ENCODE measurements at places on chromosomes 16 and 17.

DNA sequence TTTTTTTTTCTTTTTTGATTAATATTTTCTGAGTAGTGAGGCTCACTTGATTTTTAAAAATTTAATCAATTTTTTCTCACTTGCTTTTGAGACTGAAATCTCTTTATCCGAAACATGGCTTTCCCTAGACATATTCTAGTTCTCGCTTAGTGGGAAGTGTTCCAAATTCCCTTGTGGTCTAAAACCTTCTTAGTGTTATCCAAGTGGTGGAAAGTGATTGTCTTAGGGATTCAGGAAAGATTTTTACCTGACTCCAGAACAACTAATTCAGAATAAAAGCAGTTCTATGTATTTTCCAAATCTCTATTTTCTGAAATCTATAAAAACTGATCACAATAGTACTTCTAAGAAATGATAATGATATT lies 178.8 kb downstream of the MAP2K6 start:
- DNase-seq = no peak

DNA sequence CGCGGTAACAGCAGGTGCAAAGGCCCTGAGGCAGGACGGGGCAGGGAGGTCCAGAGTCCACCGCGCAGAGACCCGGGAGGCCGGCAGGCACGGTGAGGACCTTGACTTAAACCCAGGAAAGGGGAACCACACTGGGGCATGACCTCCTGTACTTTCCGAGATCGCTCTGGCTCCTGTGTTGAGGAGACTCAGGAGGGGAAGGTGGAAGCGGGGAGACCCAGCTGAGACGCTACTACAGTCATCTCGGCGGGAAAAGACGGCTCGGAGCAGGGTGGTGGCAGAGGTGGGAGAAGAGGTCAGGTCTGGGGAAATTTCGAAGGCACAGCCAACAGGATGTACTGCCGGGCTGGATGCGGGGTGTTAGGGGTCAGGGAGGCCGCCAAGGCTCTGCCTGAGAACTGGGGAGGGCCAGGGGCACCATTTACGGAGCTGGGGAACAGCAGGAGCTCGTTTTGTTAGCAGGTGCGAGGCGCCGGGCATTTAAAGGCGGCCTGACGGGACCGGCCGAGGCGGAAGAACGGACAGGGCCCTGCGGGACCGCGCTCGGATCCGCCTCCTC lies 22.3 kb downstream of the NPTX1 start:
- no peak for DNase-seq

DNA sequence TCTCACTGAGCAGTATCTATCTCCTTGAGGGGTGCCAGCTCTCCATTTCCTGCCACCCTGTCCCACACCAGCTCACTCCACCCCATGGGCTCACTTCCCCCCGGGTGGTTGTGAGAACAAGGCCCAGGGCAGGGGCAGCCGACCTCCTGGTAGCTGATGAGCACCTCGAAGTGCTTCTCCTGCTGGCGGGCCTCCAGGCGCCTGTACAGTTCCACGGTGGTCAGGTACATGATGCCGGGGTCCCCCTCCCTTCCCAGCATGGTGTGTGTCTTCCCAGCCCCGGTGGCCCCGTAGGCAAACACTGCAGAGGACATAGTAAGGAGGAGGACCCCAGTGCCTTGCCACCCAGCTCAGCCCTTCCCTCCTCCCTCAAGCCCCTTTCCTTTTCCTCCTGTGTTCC lies 12.5 kb downstream of the KIF18B start:
- no peak for DNase-seq

DNA sequence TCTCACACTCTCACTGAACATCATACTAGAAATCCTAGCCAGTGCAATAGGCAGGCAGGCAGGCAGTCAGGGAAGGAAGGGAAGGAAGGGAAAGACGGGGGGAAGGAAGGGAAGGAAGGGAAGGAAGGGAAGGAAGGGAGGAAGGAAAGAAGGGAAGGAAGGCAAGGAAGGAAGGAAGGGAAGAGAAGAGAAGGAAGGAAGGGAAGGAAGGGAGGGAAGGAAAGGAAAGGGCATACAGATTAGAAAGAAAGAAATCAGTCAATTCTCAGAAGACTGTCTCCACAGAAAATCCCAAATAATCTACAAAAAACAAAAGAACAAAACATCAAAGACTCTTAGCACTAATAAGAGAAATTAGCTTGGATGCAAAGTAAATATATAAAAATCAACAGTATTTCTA lies 93.9 kb downstream of the CPPED1 start:
- DNase-seq = no peak

DNA sequence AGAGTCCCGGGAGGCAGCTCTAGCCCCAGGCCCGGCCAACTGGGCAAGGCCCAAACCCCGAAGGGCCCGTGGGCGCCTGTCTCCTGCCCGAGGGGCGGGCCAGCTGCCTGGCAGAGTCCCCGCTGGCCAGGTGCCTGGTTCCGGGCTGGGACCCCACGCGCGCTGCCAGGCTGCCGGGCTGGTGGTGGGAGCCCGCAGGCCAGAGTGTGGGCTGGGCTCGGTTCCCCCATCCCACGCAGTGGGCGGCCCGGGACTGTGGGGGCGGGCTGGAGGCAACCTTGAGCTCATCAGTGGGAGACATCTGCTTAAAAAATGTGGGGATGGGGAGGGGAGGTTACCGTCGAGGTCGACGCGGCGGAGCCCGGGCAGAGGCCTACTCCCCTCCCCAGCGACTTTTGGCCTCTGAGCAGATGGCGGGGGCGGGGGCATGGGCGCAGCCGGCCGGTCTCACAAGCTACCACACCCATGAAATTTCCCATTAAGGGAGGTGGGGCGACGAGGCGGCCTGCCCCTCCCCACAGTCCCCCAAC lies 176.4 kb upstream of the GSE1 start:
- no peak for DNase-seq

- DNase-seq = no peak
These were observed 9.0 kb upstream of the CRHR1 start for GRCh38 chr17:45775148-45775547.

GRCh38 chr17:867896-868489 lies 85.8 kb downstream of the MRM3 start:
- DNase-seq = no peak

- no peak for DNase-seq
These were observed 83.1 kb downstream of the CCDC182 start for GRCh38 chr17:57662041-57662440.

GRCh38 chr17:13154930-13155329 lies 137.1 kb upstream of the ELAC2 start:
- no peak for DNase-seq

GRCh38 chr17:15090533-15090932 lies 174.6 kb downstream of the PMP22 start:
- no peak for DNase-seq

- DNase-seq = peak; percentile 99
These were observed 99.9 kb upstream of the CORO6 start for GRCh38 chr17:29722411-29723198.

- no peak for DNase-seq
These were observed 17.1 kb upstream of the RNPS1 start for GRCh38 chr16:2284797-2285576.

DNA sequence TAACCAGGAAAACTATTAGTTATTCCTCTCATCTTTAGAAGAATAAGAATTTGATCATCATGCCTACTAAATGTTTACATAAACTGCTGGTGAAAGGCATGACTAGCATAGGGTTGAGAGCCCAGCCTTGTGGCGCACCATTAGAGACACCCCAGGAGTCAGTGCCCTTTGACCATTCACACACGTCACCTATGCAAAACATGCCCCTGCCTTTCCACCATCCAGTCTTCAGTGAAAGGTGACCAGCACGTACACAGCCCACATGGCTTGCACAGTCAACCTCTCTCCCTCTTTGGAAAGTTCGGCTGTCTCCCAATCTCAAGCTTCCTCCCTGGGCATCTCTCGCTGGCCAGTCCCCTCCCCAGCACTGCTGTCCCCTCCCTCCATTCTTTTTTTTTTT lies 150.3 kb downstream of the ENGASE start:
- no peak for DNase-seq

- no peak for DNase-seq
These were observed 32.0 kb downstream of the LRRC75A start for GRCh38 chr17:16459855-16460550.

DNA sequence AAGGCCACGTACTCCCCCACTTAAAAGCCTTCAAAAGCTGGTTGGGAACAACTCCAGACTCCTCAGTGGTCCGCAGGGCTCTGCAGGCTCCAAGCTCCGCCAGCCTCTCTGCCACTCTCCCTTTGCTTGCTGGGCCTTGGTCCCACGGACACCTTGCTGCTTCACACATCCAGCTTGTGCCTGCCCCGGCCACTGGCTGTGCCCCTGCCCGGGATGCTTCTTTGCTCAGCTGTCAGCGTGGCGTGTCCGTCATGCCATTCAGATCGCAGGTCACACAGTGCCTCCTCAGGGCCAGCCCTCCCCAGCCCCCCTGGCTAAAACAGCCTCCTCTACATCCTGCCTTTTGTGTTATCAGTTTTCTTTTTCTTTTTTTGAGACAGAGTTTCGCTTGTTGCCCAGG lies 11.8 kb downstream of the ASPHD1 start:
- DNase-seq = no peak

- peak; percentile 99 for DNase-seq
These were observed 956 bp upstream of the CHD3 start for GRCh38 chr17:7887482-7888183.

- peak; percentile 58 for DNase-seq
These were observed 43.6 kb downstream of the TOM1L2 start for GRCh38 chr17:17928398-17929287.
